Fibroblast of the conjunctiva (primary cell): ENCODE measurements at places on chromosomes 6 and 20.

DNA sequence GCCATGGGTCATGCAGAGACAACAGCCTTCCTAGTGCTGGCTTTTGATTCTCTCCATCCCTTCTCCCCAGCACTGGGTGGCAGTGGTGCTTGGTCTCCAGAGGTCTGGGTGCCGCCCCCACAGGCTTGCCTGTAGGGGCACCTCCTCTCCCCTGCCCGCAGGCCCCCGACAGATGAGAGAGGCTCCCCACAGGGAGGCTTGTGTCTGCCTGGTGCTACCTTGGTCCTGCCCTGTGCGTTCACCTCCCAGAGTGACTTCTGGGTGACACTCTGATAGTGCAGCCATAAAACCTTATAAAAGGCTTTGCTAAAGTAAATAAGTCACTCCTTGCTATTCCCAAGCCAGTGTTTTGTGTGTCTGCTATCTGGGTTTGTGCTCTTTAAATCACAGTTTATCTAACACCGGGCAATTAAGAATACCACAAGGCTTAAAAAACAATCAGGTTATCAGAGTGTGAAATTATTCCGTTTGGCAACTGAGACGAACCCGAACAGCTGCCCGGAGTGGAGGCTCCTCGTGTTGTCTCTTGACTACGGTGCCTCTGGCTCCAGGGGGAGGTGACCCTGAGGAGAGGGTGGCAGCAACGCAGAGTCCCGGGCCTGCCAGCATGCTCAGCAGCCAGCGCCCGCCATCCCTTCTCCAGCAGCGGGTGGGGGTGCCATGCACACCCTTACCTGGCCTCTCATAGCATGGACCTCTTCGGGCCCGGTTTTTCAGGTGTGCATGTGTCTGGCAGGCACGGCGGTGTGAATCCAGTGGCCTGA is 5.4 kb upstream of the C20orf204 start:
- DNase-seq = no peak

DNA sequence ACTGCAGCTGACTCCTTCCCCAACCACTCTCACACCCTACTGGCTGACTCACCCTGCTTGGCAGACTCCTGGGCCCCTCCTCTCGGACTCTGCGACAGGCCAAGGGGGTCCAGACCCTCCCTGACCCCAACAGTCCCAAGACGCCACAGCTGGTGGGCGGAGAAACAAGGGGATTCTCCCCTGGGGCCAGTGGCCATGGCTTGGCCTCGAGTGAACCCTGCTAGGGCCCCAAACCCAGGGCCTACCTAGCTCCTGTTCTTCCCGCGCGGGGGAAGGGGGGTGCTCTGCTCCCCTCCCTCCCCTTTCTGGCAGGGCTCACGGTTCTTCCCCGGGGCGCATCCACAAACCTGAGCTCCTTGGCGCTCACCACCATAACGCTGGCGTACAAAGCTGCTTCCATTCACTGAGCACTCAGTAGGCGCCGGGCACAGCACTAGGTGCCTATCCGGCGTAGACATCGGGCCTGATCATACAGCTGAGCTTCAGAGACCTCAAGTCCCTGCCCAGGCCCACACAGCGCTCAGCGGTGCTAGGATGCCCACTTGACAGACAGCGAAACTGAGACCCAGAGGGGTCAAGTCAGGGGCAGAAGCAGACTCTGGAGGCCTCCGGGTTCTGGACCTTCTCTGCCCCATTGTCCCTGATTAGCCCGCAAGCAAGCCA is 597 bp downstream of the ADA start:
- no peak for DNase-seq

- DNase-seq = no peak
Measured at GRCh38 chr6:24949020-24949569, 13.3 kb upstream of the RIPOR2 start.

DNA sequence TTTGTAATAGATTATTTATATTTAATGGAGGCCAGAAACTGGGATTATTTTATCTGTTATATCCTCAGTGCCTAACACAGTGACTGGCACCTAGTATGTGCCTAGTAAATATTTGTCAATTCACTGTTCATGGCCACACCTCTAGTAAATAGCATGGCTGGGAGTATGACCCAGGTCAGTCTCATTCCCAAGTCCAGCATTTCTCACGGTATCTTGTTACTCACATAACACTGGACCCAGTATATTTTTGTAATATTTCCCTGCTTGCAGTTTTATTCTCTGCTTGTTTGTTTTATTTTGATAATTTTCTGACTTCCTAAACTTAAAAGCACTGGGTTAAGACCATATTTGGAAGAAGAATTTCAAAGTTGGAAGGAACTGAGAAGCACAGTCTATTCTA is 47.7 kb downstream of the CTNNBL1 start:
- no peak for DNase-seq

DNA sequence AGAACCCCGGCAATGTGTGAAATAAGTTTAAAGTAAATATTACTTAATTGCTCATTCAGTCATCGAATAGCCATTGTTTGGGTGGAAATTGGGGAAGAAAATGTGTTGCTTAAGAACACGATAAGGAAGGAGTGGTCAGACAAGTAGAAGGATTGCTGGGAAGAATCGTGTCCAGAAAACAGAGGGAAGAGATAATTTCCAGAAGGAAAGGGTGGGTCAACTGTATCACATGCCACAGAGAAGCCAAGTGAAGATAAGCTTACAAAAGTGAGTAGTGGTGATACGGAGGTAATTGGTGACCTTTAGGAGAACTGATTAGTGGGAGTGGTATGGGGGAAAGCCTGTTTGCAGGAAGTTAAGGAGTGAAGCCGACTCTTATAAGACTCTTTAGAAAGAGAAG is 306.2 kb downstream of the SOX4 start:
- no peak for DNase-seq

DNA sequence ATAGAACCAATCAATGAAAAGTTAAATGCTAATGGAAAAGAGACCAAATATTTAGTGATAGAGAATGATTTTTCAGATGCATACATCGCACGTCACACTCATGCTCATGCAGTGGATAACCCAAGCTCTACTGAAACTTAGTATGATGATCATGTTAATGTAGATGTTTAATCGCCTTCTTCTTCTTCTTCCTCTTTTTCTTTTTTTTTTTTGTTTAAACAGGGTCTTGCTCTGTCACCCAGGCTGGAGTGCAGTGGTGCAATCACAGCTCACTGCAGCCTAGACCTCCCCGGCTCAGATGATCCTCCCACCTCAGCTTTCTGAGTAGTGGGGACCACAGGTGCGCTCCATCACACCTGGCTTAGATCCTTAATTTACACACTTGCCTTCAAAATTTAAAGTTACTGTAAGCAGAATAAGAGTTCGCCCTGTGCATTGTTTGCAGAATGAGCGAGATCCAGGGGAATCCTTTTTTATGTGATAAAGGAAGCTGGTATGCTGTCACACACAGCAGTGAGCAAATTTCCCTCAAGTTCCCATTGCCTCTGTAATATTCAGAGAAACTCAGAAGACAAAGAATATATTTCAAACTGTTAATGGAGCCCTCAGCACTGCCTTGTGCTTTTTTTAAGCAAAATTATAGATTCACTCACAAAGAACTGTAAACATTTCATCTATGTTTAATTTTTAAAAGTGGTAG is 194.2 kb upstream of the SGK1 start:
- DNase-seq = no peak

GRCh38 chr20:23140991-23141390 is 54.9 kb upstream of the CD93 start:
- no peak for DNase-seq

DNA sequence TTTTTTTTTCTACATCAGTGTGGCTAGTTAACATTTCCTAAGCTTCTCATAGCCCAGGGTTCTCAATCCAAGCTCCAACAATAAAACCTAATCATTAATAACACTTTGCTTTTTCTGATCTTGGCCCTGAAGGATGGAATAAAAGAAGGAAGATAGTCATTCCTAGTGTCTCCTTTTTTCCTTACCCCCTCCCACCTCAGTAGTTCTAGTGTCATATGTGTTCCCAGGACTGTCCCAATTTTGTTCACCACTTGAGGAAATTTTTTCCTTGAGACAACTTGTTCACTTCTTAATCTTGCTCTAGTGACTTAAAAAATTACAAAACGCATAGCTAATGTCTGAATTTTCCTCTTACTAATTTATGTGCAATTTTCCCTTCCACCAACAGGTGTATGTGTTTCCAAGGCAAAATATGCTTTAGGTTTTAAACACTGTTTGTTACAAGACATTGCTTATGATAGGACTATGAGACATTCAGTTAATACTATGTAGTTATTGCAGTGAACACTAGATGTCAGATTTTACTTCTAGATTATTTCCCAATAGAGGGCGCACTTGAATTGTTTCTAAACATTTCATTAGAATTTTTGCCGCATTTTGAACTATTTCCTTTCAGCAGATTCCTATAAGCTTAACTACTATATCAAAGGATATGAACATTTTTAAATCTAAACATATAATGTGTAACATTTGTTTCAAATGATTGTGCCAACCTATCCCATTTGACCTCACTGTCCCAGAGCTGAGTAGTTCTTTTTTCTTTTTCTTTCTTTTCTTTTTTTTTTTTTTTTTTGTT is 18.5 kb upstream of the C6orf141 start:
- DNase-seq = peak; percentile 44

GRCh38 chr20:62155428-62156253 is 12.1 kb downstream of the SS18L1 start:
- DNase-seq = no peak

DNA sequence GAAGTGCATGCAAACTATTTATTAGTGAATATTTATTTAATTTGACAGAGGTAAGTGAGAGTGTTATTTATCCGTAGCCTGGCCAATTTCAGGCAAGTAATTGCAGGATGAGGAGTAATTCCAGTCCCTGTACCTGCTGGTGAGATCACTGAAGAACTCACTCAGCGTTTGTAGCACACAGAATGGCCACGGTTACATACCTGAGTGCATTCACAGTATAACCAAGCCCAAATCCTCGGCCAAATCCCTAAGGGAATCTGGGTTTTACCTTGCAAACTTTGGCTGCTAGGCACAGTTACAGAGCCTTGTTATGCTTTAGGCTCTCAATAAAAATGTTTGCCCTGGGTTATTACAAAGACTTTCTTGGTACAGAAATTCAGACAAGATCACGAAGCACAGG is 93.3 kb downstream of the KCNQ5 start:
- DNase-seq = no peak

DNA sequence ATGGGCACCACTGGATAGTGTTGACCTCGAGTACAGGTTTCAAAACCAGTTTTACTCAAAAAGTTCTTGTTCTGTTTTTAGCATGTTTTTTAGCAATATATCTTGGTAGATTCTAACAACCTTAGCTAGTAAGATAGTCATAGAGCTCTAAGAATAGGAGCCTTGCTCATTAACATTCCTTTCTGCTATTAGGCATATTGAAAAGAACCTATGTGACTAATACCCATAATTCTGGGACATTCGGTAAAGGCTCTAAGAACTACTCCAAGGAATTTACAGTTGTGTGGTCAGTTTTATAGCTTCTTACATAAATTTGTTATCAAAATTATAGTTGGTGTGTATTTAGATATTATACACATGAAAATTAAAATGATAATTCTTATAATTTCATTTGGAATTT is 11.6 kb downstream of the SLC9A8 start:
- DNase-seq = no peak

GRCh38 chr6:150169609-150170008 is 26.8 kb downstream of the PPP1R14C start:
- no peak for DNase-seq

- DNase-seq = no peak
Measured at GRCh38 chr6:94372229-94372628, 952.9 kb upstream of the EPHA7 start.

DNA sequence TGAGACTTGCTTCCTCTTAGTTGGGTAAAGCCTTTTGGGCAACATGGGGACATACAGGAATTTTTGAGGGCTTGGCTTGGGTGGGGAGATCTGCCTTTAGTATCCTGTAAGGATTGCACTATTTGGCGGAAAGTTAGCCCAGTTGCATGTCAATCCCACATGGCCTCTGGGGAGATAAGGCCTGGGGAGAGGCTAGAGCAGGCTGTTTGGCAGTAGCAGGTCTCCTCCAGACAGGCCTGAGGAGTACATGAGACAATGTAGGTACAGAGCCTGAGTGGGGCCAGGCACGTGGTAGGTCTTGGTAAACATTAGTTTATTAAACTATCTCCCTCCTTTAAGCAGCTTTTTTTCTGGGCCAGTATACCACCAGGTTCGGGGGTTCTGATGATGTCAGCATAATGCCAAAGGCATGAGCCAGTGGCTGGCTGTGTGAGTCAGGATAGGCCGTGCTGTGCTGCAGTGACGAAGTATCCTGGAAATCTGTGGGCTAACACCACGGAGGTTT is 147.9 kb downstream of the VEGFA start:
- peak; percentile 34 for DNase-seq

DNA sequence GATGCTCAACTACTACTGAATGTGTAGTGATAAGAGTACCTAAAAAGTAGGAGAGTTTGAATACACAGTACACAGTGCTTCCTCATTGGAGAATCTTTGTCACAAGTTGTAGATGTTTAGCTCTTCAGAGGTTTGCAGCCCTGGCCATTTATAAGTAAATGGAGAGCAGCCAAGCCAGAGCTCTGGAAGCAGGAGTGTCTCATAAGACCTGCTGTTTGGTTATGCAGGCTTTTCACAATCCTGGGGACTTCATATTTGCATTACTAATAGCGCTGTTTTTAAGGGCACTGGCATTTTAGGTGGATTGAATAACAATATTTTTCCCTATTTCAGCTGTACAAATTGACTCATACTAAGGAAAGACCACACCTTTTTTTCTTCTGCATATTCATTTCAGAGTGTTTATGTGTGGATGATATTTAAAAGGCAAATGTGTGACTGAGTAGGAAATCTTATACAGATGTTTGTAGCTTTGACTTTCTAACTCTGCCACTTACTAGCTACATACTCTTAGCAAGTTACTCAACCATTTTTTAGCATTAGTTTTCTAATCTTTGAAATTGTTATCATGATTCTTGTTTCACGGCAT is 730.5 kb upstream of the MAP3K7 start:
- no peak for DNase-seq

DNA sequence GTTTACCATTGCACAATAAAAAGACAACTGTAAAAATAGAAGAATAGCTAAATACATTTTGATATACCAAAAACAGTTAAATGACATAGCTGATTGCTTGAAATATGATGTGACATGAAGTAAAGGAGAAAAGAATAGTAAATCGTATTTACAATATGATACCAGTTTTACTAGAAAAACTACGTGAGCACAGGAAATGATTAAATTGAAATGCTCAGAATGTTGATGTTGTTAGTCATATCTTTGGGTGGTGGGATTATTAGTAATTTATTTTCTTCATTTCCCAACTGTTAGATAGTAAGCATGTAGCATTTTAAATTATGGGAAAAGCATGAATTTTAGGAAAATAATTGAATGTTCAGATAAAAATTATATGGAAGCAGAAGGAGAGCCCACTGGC is 268.3 kb upstream of the TAB2 start:
- no peak for DNase-seq

DNA sequence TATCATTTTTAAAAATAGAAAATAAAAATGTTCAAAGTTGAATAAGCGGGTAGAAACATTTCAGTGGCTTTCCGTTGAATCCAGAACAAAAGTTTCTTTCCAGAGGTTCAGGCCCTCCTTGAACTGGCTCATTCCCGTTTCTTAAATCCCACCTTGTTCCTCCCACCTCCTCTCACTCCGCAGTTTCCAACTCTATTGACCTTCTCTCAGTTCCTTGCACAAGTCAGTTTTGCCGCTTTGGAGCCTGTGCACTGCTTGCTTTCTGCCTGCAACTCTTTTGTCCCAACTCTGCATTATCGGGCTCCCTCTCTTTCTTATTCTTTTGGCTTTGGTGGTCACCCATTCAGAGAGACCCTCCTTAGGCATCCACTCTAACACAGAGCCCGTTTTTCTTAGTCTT is 99.9 kb upstream of the EDN1 start:
- DNase-seq = no peak

GRCh38 chr6:106533054-106533453 is 96.2 kb downstream of the RTN4IP1 start:
- DNase-seq = no peak
